ENCODE measurements at places on chromosomes 1 and 21. TPM values are rescaled to one million over a fixed set of nuclear protein-coding genes. Genes with fewer than 3 reads are reported as not detected.

The FCRL2 gene
- polyA plus RNA-seq = 0.15 TPM

- no peaks in the 10 kb centered on the region for H3K4me1 ChIP-seq
- DNase-seq = no peak
Measured at GRCh38 chr1:230629511-230629910, 12.8 kb upstream of the COG2 start.

- DNase-seq = no peak
- H3K4me3 ChIP-seq = no peak overlapping the region
- H3K27me3 ChIP-seq = no peaks in the 10 kb centered on the region
- H3K27ac ChIP-seq = no peak overlapping the region
- no peaks in the 10 kb centered on the region for H3K4me1 ChIP-seq
- H3K36me3 ChIP-seq = no peaks in the 10 kb centered on the region
Measured at GRCh38 chr1:72635719-72636118, 353.4 kb upstream of the NEGR1 start.

The RGS16 gene
- polyA plus RNA-seq = 2.3 TPM

GRCh38 chr1:160360227-160360695 lies 6.6 kb upstream of the NHLH1 start:
- no peak for DNase-seq
- no peaks in the 10 kb centered on the region for H3K4me1 ChIP-seq
- no peak overlapping the region for H3K4me3 ChIP-seq
- H3K27me3 ChIP-seq = no peaks in the 10 kb centered on the region

The HCRTR1 gene
- 0.81 TPM for polyA plus RNA-seq

GRCh38 chr1:17437580-17438317 lies 1.7 kb downstream of the RCC2 start:
- no peaks in the 10 kb centered on the region for H3K4me1 ChIP-seq
- no peak overlapping the region for H3K27ac ChIP-seq
- peaks cover 23% of the 10 kb centered on the region for H3K27me3 ChIP-seq
- peak overlapping the region; percentile 56 for H3K4me3 ChIP-seq
- peak; percentile 61 for DNase-seq
- H3K36me3 ChIP-seq = peaks cover 17% of the 10 kb centered on the region

GRCh38 chr1:219676012-219676765 lies 63.3 kb upstream of the ZC3H11B start:
- H3K27me3 ChIP-seq = no peaks in the 10 kb centered on the region
- no peaks in the 10 kb centered on the region for H3K4me1 ChIP-seq
- DNase-seq = no peak
- no peaks in the 10 kb centered on the region for H3K36me3 ChIP-seq
- no peak overlapping the region for H3K4me3 ChIP-seq

The MEX3A gene
- polyA plus RNA-seq = 8.4 TPM

DNA sequence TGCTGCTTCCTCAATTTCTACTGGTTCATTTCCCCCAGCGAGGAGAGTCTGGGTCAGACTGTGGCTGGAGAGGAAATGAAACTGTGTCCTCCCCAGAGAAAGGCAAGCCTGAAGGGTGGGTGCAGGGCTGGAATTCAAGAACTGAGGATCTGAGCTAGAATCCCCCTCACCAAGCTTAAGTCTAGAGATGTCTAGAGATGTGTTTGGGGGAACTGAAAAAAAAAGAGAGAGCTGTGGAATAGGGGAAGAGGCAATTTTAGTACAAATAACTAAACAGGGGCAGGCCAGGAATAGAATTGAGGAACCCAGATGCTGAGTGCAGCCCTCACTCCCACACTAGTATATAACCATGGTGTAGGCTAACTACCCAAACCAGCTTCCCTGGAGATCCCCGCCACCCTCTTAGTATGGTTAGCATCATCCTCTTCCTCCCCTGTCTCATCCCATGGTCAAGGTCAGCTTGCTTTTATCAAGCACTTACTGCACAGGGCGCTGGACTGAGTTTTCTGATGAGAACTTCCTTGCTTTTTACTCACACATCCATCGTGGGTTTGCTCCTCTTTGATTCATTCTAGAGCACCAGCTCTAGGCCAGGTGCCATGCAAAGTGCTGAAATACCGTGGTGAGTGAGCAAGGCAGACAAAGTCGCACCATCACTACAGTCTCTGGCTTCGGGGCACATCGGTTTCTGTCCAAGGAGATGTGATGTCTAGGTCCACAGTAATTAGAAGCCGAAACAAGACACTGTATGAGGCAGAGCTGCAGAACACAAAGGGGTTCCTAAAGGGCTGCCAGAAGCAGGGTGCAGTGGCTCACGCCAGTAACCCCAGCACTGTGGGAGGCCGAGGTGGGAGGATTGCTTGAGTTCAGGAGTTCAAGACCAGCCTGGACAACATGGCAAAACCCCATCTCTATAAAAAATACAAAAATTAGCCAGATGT lies 112.9 kb upstream of the IPO9 start:
- H3K4me1 ChIP-seq = peaks cover 43% of the 10 kb centered on the region
- H3K4me3 ChIP-seq = no peak overlapping the region

DNA sequence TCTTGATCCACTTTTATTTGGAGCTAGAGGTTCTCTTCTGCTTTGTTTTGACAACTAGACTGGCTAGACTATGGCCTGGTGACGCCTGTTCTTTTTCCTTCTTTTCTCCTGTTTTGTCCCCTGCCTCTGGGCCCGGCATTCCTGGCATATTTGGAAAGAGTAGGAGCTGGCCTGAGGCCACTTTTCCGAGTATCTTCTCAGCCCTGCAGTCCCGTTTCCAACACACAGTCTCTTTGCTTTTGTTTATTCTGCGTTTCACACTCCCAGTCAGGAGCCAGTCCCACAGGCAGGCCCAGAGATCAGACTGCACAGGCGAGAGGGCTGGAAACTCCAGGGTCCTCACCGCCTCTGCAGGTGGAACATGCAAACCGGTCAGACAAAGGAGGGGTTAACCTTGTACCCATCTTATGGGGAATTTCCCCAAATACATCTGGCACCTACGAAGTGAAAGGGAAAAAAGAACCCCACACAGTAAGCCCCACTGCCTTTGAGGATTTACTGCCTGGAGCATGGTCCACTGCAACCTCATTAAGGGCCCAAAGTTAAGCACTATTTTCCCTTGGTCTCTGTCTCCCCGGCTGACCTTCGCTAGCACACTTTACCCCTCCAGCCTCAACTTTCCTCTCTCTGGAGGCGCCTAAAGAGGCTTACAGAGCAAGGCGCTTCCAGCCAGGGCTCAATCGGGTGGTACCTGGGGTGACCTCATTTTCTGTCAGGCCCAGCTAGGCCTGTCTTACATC lies 141.1 kb downstream of the TOMM20 start:
- H3K4me3 ChIP-seq = no peak overlapping the region
- peaks cover 13% of the 10 kb centered on the region for H3K4me1 ChIP-seq
- peak overlapping the region; percentile 62 for H3K27ac ChIP-seq
- no peaks in the 10 kb centered on the region for H3K36me3 ChIP-seq

The HSD11B1 gene
- polyA plus RNA-seq = 0.31 TPM

DNA sequence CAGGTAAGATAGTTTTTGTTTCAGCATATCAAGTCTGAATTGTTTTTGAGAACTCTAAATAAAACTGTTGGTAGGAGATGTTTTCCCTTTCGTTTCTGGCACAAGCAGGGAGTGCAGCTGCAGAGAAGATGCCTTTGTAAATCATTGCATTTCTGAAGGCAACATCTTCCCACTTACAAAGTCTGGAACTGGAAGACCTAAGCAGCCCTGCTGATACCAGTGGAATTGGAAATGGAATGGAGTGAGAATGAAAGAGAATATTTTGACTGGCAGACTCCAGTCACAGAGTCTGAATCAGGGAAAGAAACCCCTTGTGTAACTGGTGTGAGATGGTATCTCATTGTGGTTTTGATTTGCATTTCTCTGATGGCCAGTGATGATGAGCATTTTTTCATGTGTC lies 815.6 kb downstream of the LTN1 start:
- no peaks in the 10 kb centered on the region for H3K36me3 ChIP-seq
- no peaks in the 10 kb centered on the region for H3K4me1 ChIP-seq
- no peak overlapping the region for H3K4me3 ChIP-seq
- DNase-seq = no peak
- no peak overlapping the region for H3K27ac ChIP-seq
- H3K27me3 ChIP-seq = no peaks in the 10 kb centered on the region

- no peaks in the 10 kb centered on the region for H3K36me3 ChIP-seq
- peak overlapping the region; percentile 98 for H3K27ac ChIP-seq
Measured at GRCh38 chr21:45329261-45330074, 41.8 kb upstream of the POFUT2 start.

DNA sequence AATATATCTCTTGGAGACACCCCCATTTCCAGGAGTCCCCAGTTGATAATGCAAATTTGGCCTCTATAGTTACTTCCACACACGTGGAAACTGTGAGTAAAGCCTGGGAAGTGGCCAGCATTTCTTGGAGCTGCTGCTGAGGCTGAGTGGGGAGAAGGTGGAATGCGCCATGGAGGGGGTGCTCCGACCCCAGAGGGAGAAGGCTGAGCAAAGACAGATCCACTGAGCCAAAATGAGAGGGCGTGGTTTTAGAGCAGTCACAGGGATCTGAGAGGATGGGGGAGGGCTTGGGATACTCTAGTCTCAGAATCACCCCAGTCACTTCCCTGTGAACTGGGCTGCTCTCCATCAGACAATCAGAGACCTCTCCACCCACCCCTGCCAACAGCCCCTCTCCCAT lies 38.7 kb downstream of the TRIM62 start:
- H3K4me3 ChIP-seq = no peak overlapping the region
- no peaks in the 10 kb centered on the region for H3K27me3 ChIP-seq
- H3K36me3 ChIP-seq = peaks cover 13% of the 10 kb centered on the region
- DNase-seq = no peak
- H3K4me1 ChIP-seq = no peaks in the 10 kb centered on the region

DNA sequence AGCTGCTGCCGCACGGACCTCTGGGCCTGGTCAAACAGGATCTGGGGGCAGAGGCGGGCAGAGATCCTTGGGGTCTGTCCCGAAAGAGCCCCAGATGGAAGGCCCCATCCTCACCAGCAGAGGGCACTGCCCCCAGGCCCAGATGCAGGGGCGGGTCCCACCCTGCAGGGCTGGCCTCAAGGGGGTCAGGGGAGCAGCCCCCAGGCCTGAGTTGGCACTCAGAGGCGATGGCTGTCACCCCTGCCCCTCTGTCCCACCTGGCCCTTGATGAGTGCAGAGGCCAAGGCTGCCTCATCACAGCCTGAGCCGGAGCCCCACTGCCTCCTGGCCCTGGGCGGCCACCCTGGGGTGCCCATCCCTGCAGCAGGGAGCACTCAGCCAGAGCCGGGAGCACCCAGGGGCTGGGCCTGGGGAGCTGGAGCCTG lies 5.7 kb downstream of the ACAP3 start:
- no peak overlapping the region for H3K4me3 ChIP-seq
- no peak overlapping the region for H3K27ac ChIP-seq

DNA sequence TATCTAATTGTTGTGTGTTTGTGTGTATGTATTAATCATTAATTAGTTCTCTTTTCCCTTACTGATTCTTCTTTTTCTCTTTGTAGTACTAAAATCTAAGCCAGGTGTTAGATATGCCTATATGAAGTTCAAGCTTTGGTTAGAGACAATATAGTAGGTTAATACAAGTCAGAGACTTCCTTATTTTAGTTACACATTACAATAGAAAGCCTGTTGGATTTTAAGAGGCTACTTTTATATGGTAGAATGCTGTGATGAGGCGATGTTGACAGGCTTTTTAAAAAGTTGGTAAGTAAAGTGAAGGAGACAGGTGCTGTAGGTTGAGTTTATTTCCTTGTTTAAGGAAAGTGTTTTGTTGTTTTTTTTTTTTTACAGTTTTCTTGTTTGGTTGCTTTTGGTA lies 45.9 kb downstream of the ADGRL2 start:
- H3K27me3 ChIP-seq = no peaks in the 10 kb centered on the region
- no peak overlapping the region for H3K27ac ChIP-seq
- H3K36me3 ChIP-seq = no peaks in the 10 kb centered on the region
- no peak overlapping the region for H3K4me3 ChIP-seq
- no peak for DNase-seq

- H3K4me3 ChIP-seq = no peak overlapping the region
- H3K4me1 ChIP-seq = peaks cover 31% of the 10 kb centered on the region
- no peaks in the 10 kb centered on the region for H3K36me3 ChIP-seq
- peak overlapping the region; percentile 65 for H3K27ac ChIP-seq
- DNase-seq = peak; percentile 64
- H3K27me3 ChIP-seq = no peaks in the 10 kb centered on the region
Measured at GRCh38 chr21:45335761-45336534, 48.3 kb upstream of the POFUT2 start.

The LCE1D gene
- not detected for polyA plus RNA-seq

GRCh38 chr1:78070758-78071157 lies 25.0 kb downstream of the GIPC2 start:
- no peaks in the 10 kb centered on the region for H3K36me3 ChIP-seq
- peaks cover 4% of the 10 kb centered on the region for H3K4me1 ChIP-seq
- H3K27me3 ChIP-seq = no peaks in the 10 kb centered on the region
- H3K27ac ChIP-seq = no peak overlapping the region
- no peak for DNase-seq
- no peak overlapping the region for H3K4me3 ChIP-seq

- no peak overlapping the region for H3K27ac ChIP-seq
- DNase-seq = no peak
- H3K36me3 ChIP-seq = no peaks in the 10 kb centered on the region
Measured at GRCh38 chr1:181169281-181169865, 80.9 kb downstream of the IER5 start.

- DNase-seq = no peak
- H3K4me1 ChIP-seq = no peaks in the 10 kb centered on the region
- H3K36me3 ChIP-seq = no peaks in the 10 kb centered on the region
- no peak overlapping the region for H3K27ac ChIP-seq
- no peak overlapping the region for H3K4me3 ChIP-seq
Measured at GRCh38 chr1:118262865-118263264, 77.8 kb upstream of the SPAG17 start.

DNA sequence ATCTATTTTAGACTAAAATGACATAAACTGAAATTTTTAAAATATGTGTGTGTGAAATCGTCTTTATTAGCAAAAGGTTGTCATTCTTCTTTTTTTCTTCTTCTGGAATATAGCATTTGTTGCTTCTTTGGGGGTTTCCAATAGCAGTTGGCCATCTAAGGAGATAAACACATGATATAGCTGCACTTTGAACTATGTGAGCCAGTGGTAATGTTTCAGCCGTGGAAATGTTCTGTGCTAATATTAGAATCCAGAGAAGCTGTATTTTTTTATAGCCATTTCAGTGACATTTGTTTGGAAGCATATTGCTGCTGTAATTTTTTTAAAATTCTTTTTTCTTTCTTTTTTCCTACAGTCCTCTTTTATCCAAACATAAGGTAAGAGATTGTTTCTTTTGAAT lies 75.1 kb downstream of the CNST start:
- H3K36me3 ChIP-seq = peaks cover 39% of the 10 kb centered on the region
- peak overlapping the region; percentile 45 for H3K27ac ChIP-seq
- peaks cover 3% of the 10 kb centered on the region for H3K4me1 ChIP-seq
- no peak overlapping the region for H3K4me3 ChIP-seq

The DNM3 gene
- 2.2 TPM for polyA plus RNA-seq

GRCh38 chr1:4380564-4381168 lies 273.7 kb upstream of the AJAP1 start:
- H3K4me3 ChIP-seq = no peak overlapping the region
- no peak overlapping the region for H3K27ac ChIP-seq
- H3K36me3 ChIP-seq = no peaks in the 10 kb centered on the region
- DNase-seq = no peak
- H3K27me3 ChIP-seq = no peaks in the 10 kb centered on the region

- H3K27me3 ChIP-seq = peaks cover 3% of the 10 kb centered on the region
- no peak overlapping the region for H3K4me3 ChIP-seq
- no peak for DNase-seq
- no peaks in the 10 kb centered on the region for H3K4me1 ChIP-seq
Measured at GRCh38 chr1:224759681-224760091, 143.6 kb downstream of the CNIH3 start.

The CLDN17 gene
- not detected for polyA plus RNA-seq

The JAM2 gene
- 11.3 TPM for polyA plus RNA-seq

The KRTAP12-2 gene
- polyA plus RNA-seq = not detected

GRCh38 chr21:35933466-35933865 lies 126.9 kb downstream of the SETD4 start:
- H3K27ac ChIP-seq = no peak overlapping the region
- no peak for DNase-seq
- no peaks in the 10 kb centered on the region for H3K36me3 ChIP-seq
- no peaks in the 10 kb centered on the region for H3K27me3 ChIP-seq
- no peaks in the 10 kb centered on the region for H3K4me1 ChIP-seq

Measured in large intestine (tissue), 12 donors.